ENCODE measurements at places on chromosomes 16 and 17.

DNA sequence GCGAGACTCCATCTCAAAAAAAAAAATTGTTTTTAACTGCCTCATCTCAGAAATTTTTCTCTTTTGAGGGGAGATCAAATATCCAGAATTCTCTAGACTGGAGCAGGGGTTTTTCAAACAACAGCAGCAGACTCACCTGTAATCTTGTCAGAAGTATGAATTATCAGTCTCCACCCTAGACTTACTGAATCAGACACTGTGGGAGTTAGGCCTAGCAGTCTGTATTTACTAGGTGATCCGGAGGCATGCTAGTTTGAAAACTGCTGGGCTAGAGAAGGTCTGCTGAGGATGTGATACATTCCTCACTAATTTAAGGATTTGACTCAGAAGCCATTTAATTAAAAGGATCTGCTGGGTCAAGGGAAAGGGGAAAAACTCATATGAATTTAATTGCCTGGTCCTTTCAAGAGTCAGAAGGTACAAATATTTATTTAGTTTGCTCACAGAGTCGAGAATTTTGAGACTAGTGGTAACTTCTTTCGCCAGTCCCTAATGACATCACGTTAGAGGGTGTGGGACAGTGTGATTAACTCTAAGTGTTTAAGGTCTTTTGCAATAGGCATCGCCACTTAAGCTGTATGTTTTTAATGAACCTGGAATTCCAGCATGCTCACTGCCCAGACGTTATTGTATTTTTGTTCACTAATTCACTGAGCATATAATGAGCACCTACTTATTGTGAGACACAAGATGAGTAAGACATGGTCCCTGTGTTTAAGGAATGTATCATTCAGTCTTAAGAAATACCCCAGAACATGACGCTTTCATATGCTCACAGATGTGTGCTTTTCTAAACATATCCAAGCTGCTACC lies 14.2 kb downstream of the ATP6V0A1 start:
- no peak for DNase-seq

- no peak for DNase-seq
Measured at GRCh38 chr17:15123593-15124263, 141.4 kb downstream of the PMP22 start.

DNA sequence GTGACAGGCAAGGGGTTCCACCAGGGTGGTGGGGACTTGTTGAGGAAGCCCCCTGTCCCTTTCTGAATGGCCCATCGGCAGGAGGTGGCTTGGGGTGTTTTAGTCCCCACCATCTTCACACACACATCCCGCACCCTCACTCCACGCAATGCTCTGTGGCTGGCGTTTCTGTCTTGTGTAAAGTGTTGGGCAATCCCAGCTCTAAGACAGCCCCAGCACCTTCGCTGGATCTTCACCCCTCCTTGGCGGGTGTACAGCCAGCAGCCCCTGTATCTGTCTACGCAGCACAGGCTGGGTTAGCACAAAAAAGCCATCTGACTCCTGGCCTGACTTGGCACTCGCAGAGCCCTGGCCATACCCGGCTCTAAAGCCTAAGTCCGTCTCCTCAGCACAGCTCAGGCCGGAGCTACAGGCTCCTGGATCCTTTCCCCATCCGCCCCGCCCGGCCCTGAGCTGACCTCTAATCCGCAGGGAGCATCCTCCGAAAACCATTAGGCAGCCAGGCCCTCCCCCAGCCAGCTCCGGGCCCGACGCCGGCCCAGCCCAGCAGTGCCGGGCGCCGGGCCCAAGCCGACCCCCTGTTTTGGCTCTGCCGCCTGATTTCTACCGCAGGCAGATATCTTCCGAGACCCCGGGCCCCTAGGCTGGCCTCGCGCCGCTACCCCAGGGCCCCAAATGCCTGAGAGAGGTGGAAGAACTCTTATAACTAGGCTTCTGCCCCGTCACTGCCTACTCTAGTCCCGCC lies 42.4 kb upstream of the TAC4 start:
- no peak for DNase-seq

DNA sequence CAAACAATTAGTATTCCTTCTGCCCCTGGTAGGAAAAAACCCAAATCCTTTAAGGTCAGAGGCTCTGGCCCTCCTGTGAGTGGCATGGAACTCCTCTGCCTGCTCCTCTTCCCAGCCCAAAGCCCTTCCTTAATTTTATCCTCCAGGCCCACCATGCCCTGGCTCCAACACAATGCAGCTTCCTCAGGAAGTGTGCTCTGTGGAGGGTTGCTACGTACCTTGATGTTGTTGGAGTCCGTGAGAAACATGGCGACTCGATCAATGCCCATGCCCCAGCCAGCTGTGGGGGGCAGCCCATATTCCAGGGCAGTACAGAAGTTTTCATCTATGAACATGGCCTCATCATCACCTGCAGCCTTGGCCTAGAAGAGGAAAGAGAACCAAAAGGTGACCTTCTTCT lies 5.3 kb upstream of the ADAT1 start:
- no peak for DNase-seq

GRCh38 chr17:14301279-14302090 lies 604 bp downstream of the HS3ST3B1 start:
- DNase-seq, result peak; percentile 46

DNA sequence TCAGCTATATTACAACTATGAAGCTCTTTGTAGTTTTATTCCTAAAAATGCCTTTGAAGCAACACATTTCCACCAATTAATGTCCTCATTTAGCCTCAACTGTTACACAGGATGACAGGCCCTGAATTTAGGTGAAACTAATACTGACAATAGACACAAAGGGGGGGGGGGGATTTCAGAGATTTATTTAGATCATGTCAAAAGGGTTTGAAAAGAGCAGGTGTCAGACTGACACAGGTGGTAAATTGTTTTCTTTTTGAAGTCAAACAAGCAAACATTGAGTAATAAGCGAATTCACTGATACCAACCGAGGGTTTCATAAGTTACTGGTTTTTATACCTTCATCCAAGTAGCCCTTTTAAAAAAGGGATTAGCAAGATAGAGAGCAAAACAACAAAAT lies 40.8 kb downstream of the KANSL1 start:
- DNase-seq, result no peak

GRCh38 chr17:73205459-73205961 lies 12.7 kb downstream of the COG1 start:
- DNase-seq, result no peak

DNA sequence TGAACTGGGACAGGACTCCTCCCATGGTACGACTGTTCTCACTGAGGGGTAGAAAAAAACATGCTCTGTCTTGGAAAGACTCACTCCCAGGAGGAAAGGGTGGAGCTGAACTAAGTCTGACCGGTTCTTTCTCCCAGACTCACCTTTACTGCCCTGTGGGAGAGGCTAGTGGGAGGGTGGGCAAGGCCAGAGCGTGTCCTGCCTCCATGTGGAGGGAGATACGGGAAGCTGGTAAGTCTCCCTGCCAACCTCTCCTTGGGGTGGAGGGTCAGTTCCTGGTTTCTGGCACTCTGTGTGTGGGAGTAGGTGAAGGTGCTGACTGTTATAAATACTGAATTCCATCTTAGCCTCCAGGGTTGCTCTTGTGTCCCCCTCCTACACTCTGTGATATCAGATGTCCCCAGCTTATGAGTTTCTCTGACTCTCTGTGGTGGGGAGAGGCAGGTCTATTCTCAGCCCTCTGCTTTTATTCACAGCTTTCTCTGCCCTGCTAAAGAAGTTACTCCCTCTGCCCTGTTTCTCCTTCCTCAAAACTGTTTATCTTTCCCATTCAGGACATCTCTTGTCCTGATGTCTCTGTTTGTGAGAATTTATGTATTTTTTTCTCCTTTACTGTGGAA lies 26.9 kb upstream of the FAM20A start:
- no peak for DNase-seq

DNA sequence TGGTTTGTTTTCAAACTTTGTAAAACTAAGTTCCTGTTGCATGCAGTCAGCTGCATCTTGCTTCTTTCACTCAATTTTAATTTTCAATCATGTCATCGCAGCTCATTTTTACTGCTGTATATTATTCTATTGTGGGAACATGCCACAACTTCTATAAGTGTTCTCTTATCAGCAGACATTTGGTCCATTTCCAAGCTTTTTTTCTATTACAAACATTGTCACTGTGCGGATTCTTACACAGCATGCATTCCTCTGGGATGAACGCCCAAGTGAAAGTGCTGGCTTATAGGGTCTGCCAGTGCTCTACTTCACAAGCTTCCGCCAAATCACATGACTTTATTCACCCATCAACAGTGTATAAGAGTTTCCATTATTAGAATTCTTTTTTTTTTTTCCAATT lies 22.7 kb downstream of the GINS3 start:
- DNase-seq, result no peak

DNA sequence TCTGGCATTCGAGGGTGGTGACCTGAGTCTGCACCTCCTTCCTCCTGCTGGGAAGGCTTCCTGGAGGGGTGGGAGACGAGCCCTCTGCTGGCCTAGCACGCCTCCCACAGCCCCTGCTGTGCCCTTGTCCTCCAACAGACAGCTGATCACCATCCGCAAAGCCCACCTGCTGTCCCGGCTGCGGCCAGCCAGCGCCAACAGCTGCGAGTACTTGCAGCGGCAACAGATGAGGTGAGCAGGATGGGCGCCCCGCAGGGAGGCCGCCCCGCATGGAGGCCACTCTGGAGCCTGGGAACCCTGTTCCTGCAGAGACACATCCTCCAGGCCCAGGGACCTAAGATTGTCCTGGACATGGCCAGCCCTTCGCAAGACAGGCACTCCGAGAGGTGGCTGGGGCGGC lies 21.6 kb downstream of the UBALD1 start:
- no peak for DNase-seq

GRCh38 chr17:51305182-51305581 lies 44.8 kb downstream of the UTP18 start:
- no peak for DNase-seq

DNA sequence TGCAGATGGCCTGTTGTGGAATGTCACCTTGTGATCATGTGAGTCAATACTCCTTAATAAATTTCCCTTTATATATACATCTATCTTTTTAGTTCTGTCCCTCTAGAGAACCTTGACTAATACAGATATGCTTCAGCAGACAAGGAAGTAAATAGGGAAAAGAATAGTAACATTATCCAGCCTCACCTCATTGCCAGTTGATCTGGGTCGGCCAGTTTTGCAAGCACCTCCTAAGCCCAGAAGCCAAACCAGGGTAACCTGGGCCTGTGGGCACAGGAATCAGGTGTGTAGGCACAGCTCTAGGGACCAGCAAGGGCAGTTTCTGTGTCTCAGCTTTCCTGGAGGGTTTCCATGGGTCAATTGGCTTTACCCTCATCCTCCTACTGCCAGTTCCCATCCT lies 11.9 kb upstream of the CCL17 start:
- DNase-seq, result no peak

DNA sequence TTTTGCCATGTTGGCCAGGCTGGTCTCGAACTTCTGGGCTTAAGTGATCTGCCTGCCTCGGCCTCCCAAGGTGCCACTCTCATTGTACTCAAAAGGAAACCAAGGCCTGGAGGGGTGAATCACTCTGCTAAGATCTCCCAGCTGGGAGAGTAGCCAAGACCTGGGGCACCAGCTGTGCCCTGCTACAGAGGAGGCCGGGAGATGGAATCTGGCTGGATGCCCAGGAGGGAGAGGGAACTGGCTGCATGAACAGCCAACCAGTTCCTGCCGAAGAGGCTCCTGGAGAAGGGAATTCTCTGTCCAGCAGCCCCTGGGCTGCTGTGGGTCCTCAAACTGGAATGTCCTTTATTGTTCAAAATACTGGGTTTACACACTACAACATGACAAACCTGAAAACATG lies 238.7 kb upstream of the CIBAR2 start:
- no peak for DNase-seq

DNA sequence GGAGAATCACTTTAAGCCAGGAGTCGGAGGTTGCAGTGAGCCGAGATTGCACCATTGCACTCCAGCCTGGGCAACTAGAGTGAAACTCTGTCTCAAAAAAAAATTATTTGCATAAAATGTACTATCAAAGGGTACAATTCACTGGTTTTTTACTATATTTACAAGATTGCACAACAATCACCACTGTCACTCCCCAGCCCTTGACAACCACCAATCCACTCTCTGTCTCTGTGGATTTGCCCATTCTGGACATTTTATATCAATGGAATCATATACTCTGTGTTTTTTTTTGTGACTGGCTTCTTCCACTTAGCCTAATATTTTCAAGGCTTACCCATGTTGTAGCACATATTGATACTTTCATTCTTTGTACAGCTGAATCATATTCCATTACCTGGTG lies 18.8 kb downstream of the TBX2 start:
- DNase-seq, result no peak

- no peak for DNase-seq
Measured at GRCh38 chr17:72654706-72655105, 437.8 kb downstream of the SLC39A11 start.

DNA sequence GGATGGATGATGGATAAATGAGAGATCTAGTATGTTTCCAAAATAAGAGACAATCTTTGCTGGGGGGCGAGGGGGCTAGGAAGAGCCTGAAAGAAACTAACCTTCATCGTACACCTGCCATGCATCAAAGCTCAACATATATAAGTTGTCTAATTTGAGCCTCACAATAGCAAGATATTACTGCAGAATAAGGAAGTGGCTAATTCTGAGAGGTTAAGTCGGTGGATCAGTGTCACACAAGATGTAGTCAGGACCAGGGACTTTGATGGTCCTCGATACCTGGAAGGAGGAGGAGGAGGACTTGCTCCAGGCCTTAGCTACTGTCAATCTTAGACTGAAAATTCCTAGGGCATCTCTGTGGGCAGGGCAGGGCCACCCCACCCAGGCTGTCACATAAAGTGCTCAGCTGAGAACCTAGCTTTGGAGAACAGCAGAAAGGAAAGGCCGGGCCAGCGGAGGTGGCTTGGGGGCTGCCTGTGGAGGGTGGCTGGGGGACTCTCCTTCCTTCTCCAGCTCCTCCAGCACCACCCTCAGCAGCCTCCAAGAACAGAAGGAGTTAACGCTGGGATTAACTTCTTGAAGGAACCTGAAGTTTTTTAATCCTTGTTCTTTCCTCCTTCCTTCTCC lies 460 bp upstream of the SLC13A2 start:
- DNase-seq, result no peak

GRCh38 chr17:38947189-38947588 lies 20.0 kb downstream of the FBXO47 start:
- no peak for DNase-seq
